ENCODE measurements at places on chromosomes 16 and 17.

- DNase-seq: no peak
Observed at GRCh38 chr17:66830451-66830850, 4.5 kb upstream of the CACNG5 start.

- no peak for DNase-seq
Observed at GRCh38 chr17:57785022-57785421, 39.9 kb upstream of the CCDC182 start.

DNA sequence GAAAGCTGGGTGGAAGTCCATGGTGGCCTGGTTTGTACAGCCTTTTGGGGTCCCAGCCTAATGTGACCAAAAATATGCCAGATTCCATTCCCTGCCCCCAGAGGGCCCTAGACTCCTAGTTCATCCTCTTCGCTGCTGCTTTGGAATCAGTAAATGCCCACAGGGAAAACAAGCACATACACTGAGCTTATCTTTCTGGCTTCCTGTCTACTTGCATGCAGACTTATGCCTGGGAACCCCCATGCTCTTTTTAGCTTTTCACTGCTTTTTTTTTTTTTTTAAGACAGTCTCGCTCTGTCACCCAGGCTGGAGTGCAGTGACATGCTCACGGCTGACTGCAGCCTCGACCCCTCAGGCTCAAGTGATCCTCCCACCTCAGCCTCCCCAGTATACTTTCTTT is 6.2 kb upstream of the CD300LG start:
- DNase-seq: no peak

- no peak for DNase-seq
Observed at GRCh38 chr16:10988164-10988803, 43.9 kb downstream of the CLEC16A start.

- peak; percentile 16 for DNase-seq
Observed at GRCh38 chr17:75457047-75457654, 716 bp downstream of the TMEM94 start.

DNA sequence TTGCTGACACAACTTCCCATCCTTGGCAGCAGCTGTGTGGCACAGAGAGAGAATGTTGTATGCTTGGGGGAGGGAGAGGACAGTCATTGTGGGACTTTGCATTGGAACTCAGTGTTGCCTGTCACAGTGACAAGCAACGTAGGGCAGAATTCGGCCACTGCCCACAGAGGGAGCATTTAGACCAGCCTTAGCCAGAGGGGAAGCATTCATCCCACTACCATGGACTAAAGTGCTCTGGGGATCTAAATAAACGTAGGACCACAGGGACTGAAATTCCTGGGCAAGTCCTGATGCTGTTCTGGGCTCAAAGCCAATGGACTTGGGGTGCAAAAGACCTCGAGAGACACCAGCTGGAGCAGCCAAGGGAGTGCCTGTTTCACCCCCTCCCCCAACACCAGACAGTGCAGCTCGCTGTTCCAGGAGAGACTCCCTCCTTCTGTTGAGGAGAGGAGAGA is 44.9 kb downstream of the ABCA8 start:
- no peak for DNase-seq
